LoVo (cell line): ENCODE measurements at places on chromosomes 4 and X.
A peak's percentile ranks its signal among the peaks of the same experiment; 100 is the strongest.

DNA sequence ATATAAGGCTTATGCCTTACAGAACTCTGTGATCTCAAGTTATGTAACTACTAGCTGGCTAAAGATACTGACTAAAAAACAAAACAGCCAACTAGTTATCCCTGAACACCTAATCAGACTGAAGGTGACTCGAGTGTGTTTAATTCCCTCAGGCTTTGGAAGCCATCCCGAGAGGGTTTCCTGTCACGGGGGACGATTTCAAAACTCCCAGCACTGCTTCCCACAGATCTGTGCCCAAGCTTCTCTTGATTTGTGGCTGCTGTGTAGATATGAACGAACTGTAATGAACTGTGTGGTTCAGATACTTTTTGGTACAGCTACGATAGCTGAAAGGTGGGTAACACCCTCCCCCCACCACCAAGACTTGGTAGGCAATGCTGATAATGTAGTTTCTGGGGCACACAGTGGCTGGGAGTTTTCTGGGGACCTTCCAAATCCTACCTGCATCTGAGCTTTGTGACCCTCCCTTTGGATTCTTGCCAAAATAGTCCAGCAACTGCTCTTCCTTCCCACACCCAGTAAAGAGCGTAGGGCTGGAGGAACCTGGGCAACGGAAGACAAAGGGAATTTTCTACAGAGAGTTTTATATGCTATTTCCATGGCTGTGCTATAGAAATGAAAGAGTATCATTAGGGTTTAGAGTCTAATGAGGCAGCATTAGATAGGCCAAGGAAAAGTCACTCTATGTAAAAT is 148.8 kb downstream of the MGST2 start:
- DNase-seq = no peak

DNA sequence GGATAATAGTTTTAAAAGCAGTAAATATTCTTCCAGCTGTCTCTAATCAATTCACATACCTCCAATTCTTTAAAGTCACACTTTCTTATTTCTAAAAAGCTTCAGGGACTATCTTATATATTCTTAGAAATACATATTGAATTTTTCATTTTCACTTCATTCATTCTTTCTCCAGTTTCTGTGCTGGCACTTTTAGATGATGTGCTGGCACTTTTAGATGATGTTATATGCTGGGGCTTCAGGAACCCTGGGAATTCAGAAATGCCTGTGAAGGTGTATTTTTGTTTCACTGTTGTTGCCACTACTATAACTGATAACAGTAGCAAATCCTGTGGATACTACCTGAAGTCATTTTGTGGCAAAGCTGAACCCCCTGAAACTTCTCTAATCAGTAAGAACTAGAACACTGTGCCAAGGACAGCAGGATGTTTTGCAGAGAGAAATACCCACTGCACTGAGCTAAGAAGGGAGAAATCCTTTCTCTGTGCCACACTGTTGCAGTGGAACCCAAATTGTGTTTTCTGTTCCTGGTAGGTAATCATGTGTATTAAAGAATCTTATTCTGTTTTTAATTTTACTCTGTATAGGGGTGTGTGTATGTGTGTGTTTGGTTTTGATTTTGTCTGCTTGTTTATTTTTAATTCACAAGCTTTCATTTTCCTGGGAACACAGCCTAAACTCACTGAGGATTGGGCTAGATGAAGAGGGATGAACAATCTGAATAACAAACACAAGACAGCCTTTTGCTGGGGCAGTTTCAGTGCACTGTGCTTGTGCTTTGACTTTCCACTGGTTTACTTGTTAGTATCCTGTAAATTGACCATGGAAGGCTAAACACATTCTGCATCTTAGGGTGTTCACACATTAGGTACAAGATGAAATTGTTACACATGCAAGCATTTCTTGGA is 898.3 kb downstream of the CCSER1 start:
- no peak for DNase-seq

- DNase-seq = no peak
Measured at GRCh38 chrX:139093201-139093600, 381.7 kb upstream of the FGF13 start.

DNA sequence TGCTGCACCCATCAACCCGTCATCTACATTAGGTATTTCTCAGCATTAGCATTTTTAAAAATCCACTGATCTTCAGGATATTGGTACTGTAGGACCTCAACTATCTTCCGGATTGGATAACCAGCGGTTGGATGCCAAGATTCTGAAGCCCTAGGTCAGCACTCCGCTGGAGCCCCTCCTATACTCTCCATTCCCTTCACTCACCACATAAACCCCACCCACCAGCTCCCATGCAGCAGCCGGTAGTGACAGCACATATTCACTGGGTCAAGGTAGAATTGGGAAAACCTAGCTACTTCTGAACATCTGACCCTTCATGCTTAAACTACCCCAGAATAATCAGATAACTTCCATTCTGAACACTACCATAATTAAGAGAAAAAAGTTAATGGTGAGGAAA is 134.9 kb downstream of the CORIN start:
- DNase-seq = no peak

- DNase-seq = no peak
Measured at GRCh38 chr4:122583906-122584305, 37.0 kb downstream of the IL21 start.

DNA sequence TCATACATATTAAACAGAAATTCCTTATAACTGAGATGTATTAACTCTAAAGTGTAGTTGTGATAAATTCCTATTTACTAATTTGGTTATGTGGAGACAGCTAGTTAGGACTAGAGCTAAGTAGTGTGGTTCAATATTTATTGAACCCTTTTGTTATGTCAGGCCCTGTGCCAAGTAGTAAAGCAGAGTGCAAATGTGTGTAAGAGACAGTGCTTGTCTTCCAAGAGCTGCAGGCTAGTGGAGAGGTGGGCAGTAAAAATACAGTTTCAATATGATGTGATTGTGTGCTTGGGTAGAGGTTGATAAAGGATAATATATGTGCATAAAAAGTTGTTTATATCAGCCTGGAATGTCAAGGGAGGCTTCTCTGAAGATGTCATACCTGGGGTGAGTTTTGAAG is 80.0 kb downstream of the TBC1D19 start:
- no peak for DNase-seq

GRCh38 chr4:111689214-111689613 is 456.0 kb upstream of the FAM241A start:
- DNase-seq = no peak

- no peak for DNase-seq
Measured at GRCh38 chr4:89371614-89372013, 64.0 kb upstream of the GPRIN3 start.

- DNase-seq = peak; percentile 58
Measured at GRCh38 chr4:119559044-119559647, 69.5 kb downstream of the PDE5A start.

DNA sequence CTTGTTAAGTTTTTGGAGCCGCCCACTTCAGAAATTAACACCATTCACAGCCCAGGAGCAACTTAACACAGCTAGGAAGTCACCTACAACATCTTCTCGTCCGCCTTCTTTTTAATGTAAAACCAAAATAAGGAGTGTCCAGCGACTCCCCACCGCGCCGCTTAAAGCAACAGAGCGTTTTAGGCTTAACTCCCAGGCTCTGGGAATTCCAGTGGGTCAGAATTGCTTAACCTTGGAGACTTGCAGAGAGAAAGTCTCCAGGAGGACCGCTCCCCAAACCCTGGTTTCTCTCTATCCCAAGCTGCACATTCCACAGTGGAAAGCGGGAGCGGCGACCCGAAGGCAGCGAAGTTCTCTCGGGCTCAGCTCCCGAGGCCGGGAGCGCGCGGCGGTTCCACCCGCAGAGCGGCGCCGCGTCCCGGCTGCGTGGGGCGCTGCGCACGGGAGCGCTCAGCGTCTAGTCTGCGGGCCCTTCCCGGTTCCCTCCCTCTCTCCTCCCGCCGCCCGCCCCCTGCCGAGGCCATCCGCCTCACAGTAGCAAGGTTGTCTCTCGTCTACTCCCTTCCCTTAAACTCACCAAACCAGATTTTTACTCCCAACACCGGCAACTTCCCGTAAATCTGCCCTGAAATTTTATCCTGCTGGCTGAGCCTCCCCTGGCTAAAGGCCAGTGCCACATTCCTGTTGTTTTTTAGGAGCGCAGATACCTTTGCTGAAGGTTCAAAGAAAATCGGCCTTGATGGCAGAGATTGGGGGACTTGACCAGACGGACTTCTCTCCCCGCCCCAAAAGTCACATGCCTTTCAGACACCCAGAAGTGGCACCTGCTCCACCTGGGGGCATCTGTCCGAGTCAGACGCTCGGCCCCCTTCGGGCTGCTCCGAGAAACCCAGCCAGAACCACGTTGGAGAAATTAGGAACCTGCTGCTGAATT is at the start of gene RBM47:
RBM47 (minus strand) TSS at position 464 of the 934 bp plus-strand sequence. CDS start 190,971 bp downstream, outside the sequence.
- peak; percentile 79 for DNase-seq

DNA sequence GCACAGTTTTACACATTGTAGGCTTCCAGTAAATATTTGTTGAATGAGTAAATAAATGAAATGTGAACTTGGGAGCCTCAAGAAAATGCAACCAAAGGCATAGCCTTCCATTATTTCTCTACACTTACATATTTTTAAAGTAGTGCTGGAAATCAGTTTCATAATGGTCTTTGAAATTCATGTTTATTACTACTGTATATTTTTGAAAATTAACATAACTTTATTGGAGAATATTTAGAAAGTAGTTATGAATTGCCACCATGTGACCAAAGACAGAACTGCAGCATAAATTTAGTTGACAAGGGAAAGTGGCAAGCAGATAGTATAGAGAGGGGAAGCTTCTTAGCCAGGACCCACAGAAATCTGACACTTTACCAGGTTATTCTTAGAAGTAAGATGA is 6.4 kb downstream of the TCEAL8 start:
- DNase-seq = no peak

GRCh38 chr4:53717064-53717549 is 125.8 kb upstream of the LNX1 start:
- no peak for DNase-seq

- DNase-seq = no peak
Measured at GRCh38 chrX:147710301-147710700, 201.4 kb upstream of the FMR1 start.

DNA sequence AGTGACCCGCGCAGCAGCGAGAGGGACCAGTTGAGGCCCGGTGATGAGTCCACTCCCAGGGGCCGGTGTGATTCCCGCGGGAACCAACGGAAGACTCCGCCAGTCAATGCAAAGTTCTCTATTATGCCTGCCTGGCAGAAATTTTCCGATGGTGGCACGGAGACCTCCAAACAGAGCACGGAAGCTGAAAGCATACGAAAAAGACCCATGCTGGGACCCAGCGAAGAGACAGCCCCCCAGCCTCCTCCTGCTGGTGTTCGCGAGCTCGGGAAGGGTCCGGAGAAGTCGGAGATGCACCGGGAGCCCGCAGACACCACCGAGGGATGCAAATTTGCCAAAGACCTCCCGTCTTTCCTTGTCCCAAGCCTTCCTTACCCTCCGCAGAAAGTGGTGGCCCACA is 71.7 kb downstream of the AASDH start:
- no peak for DNase-seq

- no peak for DNase-seq
Measured at GRCh38 chrX:148574237-148574973, 74.0 kb downstream of the AFF2 start.

- no peak for DNase-seq
Measured at GRCh38 chr4:45147866-45148265, 421.5 kb upstream of the GNPDA2 start.

DNA sequence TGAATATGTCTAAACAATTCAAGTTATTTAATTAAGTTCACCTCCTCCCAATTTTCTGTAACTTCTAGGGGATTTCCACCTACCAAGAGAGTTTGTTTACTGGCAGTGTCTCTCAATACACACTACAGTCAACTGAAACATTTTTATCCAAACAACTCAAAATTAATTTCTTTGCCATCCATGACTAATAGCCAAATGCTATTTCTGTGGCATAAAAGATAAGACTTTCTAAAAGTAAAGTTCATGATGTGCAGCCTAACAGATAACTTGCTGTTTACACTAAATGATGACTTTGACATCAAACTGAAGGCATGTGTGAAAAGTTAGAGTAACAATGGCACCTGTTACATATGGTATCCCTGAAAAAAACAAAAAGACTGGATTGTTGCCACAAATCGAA is 7.3 kb downstream of the TAB3 start:
- DNase-seq = no peak

DNA sequence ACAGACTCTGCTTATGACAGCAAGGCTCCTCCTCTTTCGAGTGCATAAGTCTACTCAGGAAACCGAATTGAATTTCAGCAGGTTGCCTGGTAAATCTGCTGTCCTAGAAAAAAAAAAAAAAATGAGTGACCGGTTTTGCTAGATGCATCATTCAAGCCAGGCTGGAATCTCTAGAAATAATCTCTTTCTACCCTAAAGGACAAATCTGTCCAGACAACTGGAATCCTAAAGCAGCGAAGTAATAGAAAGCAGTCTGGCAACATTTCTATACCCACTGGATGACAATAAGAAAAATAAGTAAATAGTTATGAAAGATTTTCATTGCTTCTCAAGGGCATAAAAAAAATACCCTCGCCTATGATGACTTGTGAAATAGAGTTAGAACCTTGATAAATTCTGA is 703.5 kb downstream of the RPA4 start:
- no peak for DNase-seq
